Smooth muscle cell of the umbilical artery (primary cell): ENCODE measurements at places on chromosomes 4 and X. TPM values are rescaled to one million over a fixed set of nuclear protein-coding genes. Genes with fewer than 3 reads are reported as not detected.

The XAGE2 gene
- not detected in 2 replicates for total RNA-seq

The FOXR2 gene
- not detected in 2 replicates for total RNA-seq

The TMEM31 gene
- not detected in 2 replicates for total RNA-seq

The CT47B1 gene
- total RNA-seq = not detected in 2 replicates

The PTPN13 gene
- total RNA-seq = 46.9 TPM in 2 replicates

The RNF175 gene
- total RNA-seq = 0.28 TPM in 1 of 2 replicates, not detected in the other

The NLRP2B gene
- total RNA-seq = not detected in 2 replicates

The AMTN gene
- total RNA-seq = not detected in 2 replicates

The EDA2R gene
- 3.3 and 9.5 TPM in 2 replicates for total RNA-seq
